ENCODE measurements at places on chromosomes 2 and 18.

DNA sequence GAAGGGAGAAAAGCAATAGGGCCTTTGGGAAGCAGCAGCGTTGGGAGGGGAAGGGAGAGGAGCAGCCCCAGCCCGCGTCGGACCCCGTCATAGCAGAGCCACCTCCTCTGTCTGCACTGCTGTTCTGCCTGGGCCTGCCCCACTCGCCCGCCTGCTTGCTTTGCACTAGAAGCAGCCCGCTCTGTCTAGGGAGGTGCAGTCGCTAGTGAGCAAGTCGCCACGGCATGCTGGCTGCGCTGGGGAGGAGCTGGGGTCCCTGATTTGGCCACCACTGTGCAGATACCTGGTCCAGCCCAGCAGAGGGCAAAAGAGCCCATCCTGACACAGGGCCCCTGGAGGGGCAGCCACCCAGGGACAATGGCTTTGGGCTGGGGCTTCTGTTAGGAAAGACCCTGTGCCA, 8.0 kb upstream of the TMEM214 start:
- DNase-seq, result no peak

DNA sequence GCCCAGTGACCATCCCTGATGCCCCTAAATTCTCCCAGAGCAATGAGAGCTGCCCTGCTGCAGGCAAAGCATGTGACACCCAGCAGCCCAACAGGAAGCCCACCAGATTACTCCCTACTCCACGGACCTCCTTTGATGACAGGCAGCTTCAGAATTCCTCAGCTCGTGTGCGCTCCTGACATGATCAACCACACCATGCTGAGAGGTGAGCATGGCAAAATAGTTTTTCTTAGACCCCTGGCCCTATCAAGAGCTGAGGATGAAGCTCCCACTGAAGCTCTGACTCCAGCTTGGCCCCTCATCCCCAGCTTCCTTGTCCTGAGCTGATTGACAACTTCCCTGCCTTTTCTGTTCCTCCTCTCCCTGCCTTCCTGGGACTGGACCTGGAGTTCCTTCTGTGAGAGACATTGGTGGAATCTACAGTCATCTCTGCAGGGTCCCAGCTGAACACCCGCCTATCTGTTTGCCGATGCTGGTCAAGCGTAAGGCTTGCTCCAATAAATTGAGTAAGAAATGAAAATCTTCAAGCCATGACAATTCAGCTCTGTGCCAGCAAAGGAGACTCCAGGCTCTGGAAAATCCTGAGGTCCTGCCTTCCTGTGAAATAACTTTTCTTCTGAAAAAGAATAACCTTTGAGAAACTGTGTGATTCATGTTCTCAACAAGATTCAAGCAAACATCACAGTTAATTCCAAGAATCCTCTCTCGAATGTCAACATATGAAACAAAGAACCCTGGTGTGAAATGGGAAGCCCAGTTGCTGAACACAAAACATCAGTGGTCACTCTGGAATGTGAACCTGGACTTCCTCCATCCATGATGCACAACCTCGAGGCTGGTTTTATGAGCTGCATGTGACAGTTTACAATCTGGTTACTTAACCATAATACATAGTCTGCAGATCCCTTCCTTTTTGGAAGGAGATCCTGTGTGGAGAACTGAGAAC, 201.1 kb downstream of the SPP2 start:
- no peak for DNase-seq

DNA sequence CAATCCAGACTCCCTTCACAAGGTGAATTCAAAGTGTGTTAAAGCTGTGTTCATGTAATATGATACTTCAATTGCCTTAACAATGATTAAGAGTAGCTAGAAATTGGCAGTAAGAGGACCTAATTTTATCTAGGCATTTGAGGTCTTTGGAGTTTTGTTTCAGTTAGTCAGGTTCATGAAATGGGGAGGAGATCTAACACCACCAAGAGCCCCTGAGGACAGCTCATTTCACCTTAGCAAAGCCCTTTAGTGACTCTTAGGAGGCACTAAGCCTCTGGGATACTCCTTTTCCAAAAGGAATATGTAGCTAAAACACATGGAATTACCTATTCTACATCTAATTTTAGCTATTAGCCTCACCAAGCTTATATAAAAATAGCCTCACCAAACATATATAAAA, 716.5 kb upstream of the RAB6C start:
- DNase-seq, result no peak

- DNase-seq, result no peak
These were observed 104.2 kb upstream of the ODC1 start for GRCh38 chr2:10552220-10552870.

- no peak for DNase-seq
These were observed 203.8 kb downstream of the RDH14 start for GRCh38 chr2:18356676-18357075.

DNA sequence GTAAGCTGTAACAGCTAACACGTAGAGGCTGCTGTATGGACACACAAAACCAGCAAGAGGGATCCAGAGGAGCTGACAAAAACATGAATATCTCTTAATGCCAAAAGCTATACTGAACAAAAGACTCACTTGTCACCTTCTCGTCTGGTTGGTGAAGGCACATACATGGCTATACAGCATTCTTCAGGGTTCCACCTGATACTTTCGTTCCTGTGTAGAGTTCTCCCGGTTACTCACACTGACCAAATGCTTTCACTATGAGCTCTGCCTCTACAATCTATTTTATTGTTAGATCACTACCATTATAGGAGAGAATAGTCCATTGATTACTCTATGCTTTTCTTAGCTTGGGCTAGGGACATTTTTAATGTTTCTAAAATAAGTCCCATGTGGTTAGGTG, 193.1 kb downstream of the HNMT start:
- no peak for DNase-seq

- no peak for DNase-seq
These were observed 137.6 kb downstream of the ETAA1 start for GRCh38 chr2:67534745-67535144.

- DNase-seq, result no peak
These were observed 15.6 kb upstream of the ASAP2 start for GRCh38 chr2:9191041-9191481.

- no peak for DNase-seq
These were observed 52.6 kb downstream of the PPP4R1 start for GRCh38 chr18:9561759-9562158.

DNA sequence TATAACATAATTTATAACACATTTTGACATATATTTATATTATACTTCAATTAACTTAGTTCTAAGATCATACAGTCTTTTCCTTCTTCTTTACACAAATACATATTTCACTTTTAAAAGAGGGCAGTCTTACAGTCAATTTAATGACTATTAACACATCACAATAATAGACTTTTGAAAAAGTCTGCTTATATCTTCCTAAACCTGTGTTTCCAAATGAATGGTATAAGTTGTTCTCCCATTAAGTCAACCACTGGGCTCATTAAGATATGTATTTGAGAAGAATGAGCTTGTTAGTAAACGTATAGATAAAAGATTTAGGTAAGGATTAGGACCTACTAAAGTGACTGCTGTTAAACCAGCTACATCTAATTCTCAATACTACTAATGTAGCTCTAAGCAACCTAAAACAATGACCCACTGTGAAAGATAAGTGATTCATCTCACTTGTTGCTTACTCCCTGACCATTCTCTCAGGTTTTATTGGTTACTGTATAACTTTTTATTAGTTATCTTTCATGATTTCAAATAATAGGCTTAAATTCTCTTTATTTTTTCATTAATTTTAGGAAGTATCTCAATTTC, 27.0 kb downstream of the SLC40A1 start:
- no peak for DNase-seq

DNA sequence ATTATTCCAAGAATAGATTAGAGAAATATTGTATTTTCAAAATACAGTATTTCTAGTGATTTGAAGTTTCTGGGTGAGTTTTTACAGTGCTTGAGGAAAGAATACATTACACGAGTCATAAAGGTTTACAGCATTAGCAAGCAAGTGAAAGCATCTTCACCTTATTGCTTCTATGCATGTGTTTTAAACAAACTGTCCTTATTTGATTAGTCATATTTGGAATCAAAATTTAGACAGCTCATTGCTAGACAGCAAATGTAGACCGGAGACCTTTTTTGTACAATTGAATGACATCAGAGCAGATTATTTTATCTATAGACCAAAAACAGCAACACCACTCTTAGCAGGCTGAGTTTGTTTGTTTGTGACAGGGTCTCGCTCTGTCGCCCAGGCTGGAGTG, 69.2 kb downstream of the FAM161A start:
- DNase-seq, result no peak

- DNase-seq, result no peak
These were observed 4.6 kb downstream of the PPP1R7 start for GRCh38 chr2:241154915-241155314.

GRCh38 chr2:74101574-74102300, 46.0 kb downstream of the BOLA3 start:
- no peak for DNase-seq

GRCh38 chr2:85396531-85397470, 13.4 kb downstream of the CAPG start:
- no peak for DNase-seq

GRCh38 chr2:209473930-209474419, 50.1 kb downstream of the MAP2 start:
- peak; percentile 8 for DNase-seq

GRCh38 chr2:148027822-148028221, 6.9 kb downstream of the MBD5 start:
- DNase-seq, result no peak

GRCh38 chr2:158662421-158662820, 132.7 kb upstream of the DAPL1 start:
- DNase-seq, result no peak

GRCh38 chr2:109231996-109232705, 103.1 kb downstream of the SH3RF3 start:
- DNase-seq, result no peak

- no peak for DNase-seq
These were observed 67.8 kb downstream of the TTC32 start for GRCh38 chr2:19833978-19834377.

DNA sequence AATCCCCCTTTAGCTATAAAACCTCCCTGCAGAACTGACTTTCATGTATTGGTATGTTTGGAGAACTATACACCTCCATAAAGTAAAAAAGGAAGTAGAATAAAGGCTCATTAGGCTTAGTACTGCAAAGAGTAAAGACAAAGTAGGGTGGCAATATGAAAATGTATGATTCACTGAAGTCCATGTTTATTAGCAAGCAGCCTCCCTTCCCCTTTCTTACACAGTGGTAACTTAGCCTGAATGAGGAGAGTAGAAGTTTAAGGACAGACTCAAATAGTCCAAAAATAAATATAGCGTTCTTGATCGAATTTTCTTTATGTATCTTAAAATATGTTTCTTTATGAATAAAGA, 1.5 kb downstream of the ZNF804A start:
- DNase-seq, result no peak

DNA sequence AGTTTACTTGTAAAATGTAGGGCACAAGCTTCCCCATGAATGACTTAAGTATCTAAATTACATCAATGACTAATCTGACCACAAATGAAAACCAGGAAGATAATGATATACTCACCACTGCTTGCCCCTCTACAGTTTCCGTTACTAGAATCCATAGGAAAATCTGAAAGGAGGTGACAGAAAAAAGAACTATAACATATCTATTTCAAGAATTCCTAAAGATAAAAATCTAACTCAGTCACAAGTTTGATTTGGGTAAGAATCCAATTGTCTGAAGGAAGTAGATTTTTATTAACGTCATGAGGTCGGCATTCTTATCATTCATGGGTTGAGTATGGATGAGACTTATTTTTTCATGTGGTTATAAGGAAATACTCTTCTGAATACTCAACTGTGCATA, 7.8 kb downstream of the FRZB start:
- no peak for DNase-seq
